NCI-H2171 treated with DMSO at 0.1 percent for 48 hours (cell line): ENCODE measurements at places on chromosomes 2 and 18.

GRCh38 chr2:170461889-170462288 lies 253.2 kb upstream of the SP5 start:
- peak; percentile 71 for DNase-seq

- DNase-seq, result no peak
Observed at GRCh38 chr18:60112369-60112768, 212.6 kb downstream of the PMAIP1 start.

- no peak for DNase-seq
Observed at GRCh38 chr2:16739778-16740581, 74.3 kb upstream of the CYRIA start.

DNA sequence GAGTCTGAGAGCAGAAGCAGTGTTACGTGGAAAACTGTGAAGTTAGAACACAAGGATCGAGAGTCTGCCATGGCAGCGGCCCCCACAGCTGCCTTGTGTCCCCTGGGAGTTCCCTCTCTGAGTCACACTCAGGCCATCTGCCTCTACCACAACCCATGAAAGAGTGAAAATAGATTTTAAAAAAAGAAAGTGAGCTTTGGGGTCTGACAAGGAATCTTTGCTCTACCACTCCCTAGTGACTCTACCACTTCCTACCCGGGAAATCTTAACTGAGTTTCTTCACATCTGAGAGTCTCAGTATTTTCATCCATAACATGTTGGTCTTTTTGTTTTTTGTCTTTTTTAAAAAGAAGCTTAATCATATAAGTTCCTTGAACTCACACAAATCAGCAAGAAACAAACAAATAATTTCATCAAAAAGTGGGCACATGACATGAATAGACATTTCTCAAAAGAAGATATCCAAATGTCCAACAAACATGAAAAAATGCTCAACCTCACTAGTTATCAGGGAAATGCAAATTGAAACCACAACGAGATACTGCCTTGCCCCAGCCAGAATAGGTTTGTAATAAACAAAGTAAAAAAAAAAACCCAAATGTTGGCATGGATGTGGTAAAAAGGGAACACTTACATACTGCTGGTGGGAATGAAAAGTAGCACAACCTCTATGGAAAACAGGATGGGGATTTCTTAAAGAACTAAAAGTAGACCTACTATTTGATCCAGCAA lies 2.4 kb upstream of the MSGN1 start:
- peak; percentile 99 for DNase-seq

DNA sequence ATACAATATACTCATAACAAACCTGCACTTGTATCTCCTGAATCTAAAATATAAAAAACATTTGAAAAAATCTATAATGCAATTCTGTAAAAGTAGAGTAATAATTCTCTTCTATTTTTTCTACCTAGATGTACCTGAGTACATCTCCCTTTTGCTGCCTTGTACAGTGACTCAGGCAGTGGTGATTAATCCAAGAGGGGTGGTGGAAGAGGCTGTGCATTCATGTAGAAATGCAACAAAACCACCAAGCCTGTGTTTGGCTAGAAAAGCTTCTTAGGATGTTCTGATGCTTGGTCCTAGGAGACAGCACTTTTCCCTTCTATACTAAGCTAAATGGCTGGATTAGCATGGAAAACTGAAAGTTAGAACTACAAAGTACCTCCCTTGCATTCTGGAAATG lies 245.8 kb downstream of the DPP10 start:
- DNase-seq, result no peak

DNA sequence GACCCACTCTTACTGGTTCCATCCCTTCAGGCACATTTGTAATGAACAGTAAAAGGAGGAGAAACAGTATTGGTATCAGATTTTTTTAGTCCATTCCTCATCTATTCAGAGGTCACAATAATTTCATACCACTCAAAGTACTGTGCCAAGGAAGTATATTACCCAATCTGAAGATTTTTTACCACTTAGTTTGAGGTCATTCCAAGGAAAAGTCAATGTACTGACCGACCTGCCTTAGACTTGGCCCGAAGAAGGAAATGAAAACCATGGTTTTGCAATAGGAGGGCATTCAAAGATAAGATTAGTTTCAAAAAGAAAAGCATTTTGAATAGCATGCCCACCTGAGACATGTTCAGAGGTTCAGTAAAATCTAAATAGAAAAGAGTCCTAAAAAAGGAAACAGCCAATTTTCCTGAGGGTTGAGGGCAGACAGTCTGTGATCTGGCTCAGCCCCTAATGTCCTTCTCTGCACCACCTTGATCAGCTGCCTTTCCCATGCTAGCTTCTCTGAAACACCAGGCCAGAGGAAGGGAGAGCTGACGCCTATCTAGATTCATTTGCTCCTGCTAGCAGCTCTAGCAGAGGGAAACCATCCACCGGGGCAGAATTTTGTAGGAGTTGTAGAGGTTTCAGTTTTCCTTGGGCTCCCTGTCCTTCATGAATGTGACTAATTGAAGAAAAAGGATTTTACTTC lies 107.3 kb upstream of the FZD5 start:
- no peak for DNase-seq

DNA sequence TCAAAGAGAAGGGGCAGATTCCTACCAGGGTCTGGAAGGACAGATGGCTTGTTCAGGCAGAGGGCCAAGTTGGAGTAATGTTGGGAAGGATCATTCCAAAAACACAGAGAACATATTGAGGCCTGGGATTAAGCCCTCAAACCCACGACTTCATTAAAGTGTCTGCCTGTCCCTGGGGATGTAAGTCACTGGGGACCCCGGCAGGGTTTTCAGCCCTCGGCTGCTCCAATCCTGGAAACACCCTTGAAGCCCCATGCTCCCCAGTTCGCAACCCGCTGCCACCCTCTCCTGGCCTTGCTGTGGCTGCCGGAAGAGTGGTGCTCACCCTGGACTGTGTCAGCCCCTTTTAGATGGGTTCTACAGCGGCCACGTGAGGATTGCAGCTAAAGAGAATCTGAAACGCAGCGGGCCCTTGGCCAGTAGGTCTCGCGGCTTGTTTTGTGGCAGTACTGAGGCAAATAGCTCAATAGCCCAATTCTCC lies 79.9 kb downstream of the EPAS1 start:
- DNase-seq, result peak; percentile 66

GRCh38 chr18:31943878-31944816 lies 1.2 kb upstream of the TRAPPC8 start:
- no peak for DNase-seq

GRCh38 chr2:235568431-235568830 lies 74.6 kb downstream of the AGAP1 start:
- DNase-seq, result no peak

DNA sequence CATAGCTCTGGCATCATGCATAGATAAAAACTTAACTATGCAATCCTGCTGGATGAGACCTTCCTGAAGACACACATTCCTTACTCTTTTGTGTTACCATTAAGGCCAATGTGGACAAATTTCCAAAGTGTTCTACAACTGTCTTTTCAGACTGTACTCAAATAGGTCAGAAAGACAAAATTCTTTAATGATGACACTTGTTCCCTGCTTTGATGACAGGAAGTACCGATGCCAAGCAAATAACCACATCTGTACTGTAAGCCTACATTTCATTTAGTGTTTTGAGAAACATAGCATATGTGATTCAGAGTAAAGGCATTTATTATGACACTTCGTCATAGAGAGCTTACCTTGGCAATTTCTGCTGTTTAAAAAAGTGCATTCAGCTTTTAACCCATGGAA lies 55.0 kb downstream of the PMAIP1 start:
- no peak for DNase-seq

- DNase-seq, result no peak
Observed at GRCh38 chr2:105375001-105375561, 23.8 kb downstream of the FHL2 start.

- peak; percentile 21 for DNase-seq
Observed at GRCh38 chr2:188676010-188676400, 298.2 kb upstream of the COL3A1 start.

DNA sequence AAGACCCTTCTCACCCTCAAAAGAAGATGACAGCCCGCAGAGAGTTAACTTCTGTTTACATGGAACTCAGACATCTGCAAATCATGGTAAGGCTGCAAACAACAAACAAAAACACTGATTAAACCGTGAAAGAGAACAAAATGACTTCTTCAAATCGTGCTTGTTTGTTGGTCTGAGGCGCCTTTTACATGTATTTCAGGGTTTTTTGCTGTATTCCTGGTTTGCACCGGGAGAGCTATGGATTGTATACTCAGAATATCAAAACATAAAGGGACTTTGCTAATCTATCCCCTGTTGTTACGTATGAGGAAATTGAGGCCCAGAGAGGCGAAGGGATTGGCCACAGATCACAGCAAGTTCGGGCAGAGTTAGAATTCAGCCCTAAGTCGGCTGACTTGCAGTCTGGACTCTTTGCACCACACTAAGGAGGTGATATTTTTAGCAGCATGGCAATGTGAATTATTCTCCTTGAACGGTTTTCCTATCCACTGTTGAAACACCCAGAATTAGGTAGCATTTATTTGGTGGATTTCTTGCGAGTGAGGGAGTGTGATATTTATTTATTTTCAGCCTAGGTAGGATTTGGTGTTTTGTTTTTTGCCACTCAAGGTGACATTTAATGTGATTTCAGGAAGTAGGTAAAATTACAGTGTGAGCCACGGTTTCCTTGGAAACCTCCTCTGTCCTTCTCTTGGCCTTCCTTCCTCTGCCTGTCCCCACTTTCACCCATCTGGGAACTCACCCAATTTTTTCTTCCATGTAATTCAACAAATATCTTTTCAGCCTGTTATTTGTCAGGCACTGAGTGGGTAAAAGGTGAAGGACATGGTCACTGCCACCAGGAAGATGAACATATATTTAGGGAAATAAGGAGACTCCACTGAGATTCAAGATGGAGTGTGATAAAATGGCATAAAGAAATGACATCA lies 980 bp upstream of the PDE6D start:
- DNase-seq, result no peak

DNA sequence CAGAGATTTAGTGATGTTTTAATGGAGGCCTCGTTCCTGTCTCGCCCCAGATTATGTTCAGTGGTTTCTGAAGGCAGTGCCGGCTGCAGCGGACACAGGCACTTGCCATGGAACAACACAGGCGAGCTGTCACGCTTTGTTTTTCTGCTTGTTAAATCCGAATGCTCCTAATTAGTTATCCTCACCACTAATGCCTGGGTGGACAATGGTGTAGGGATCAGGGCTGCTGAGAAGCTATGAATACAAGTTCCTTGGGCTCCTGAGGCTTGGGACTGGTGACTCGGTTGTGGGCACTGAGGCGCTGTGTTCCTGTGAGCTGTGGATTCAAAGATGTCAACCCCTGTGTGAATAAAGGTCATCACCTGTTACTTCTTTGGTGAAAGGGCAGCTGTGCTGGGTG lies 123.5 kb downstream of the PLEKHM3 start:
- no peak for DNase-seq
